Right renal cortex interstitium (tissue), 3 donors: ENCODE measurements at places on chromosomes 7 and 10.
A peak's percentile ranks its signal among the peaks of the same experiment; 100 is the strongest.

- DNase-seq = no peak
Measured at GRCh38 chr7:35697414-35698175, 2.7 kb upstream of the HERPUD2 start.

GRCh38 chr7:66145400-66146104, 30.9 kb downstream of the CRCP start:
- DNase-seq = peak; percentile 82

DNA sequence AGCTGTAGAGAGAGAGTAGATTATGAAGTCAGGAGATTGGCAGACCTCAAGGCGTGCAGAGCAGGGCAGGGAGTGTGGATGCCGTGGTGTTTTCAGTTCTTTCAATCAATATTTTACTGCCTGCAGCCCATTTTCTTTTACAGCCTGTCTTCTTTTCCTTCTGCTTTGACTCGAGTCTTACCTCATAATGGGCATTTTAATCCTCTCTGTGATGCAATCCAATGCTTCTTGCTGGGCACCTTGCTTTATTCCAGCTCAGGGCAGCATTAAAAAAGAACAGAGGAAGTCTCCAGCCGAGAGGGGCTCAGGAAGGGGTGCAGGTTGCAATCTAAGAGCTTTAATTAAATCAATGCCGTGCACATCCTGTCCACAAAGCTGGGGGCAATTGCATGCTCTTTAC, 839.0 kb downstream of the LRMDA start:
- DNase-seq = no peak

DNA sequence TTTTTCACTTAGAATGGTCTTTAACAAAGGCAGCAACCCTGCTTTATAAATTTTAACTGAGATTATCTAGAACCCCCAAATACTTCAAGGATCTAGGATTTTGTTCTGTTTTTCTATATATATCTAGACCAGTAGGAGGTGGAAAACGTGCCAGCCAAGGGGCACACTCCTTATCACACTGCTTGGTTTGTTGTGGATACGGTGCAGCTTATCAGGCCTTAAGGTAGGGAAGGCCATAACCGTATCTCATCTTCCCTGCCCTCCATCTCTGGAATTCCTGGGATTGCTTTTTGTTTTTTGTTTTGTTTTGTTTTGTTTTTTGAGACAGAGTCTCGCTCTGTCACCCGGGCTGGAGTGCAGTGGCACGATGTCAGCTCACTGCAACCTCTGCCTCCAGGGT, 75.4 kb downstream of the MPLKIP start:
- no peak for DNase-seq

GRCh38 chr10:97861097-97861750, 11.6 kb downstream of the GOLGA7B start:
- DNase-seq = no peak

- no peak for DNase-seq
Measured at GRCh38 chr7:105298439-105298894, 90.3 kb downstream of the SRPK2 start.
